ENCODE measurements at places on chromosomes 2 and 18.

GRCh38 chr18:63149302-63149587 is 170.3 kb downstream of the BCL2 start:
- DNase-seq, result no peak

GRCh38 chr18:22604390-22604985 is 186.8 kb upstream of the CTAGE1 start:
- no peak for DNase-seq

DNA sequence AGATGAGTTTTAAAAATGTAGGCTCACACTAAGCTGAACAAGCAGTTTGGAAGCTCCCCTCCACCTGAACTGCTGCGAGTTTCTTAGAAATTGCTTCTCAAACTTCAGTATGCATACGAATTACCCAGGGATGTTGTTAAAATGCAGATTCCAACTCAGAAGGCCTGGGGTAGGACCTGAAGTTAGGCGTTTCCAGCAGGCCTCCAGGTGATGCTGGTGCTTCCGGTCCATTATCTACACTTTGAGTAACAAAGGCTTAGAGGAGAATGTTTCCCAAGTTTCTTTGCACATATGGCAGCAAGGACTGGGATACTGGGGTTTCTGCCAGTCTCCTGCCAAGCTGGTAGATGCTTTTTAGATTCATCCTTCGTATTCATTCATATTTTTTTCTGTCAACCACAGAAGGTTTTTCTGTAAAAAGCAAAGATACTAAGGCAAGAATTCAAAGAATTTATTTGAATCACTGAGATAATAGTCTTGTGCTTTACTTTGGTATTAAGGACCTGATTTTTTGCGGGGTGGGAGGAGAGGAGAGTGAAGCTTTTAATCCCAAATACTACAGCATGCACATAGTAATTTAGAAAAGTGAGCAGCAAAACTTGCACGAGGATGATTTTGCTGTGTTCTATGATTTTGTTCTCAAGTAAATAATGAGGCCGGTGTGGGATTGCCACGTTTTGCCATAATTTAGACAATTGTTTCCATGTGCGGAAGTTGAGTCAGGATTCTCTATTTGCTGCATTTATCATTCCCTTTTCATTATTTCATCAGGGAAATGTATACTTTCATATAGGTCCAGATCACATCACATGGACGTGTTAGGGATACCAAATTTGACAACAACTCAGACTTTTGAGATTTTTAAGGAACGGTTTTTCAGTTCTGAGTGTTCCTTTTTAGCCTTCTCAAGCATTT is 137.6 kb upstream of the SPATS2L start:
- DNase-seq, result no peak

GRCh38 chr2:130319536-130319935 is 23.2 kb upstream of the IMP4 start:
- DNase-seq, result no peak

DNA sequence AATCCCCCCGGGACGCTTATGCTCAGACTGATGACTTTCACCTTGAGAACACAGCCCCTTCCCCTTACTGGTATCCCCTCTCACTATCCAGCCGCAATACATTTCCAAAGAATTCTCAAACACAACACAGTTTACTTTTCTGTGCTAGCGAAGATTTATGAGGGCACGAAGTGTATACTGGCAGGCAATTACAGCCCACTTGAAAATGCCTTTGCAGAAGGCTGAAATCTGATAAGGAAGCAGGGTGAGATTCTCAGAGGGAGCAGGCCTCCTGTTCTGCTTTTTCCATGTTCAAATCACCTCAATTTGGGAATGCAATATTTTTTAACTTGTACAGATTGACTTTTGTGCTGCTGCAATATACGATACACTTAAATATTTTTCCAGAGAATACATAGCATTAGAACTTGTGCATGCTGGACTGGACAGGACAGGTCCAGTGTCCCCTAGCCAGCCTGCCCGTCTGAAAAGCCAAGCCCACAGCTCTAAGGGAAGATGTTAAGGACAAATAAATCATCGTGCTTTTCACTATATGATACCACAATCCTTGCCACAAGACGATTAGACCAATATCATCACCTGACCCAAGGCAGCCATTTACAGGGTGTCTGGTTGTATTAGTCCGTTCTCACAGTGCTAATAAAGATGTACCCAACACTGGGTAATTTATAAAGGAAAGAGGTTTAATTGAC is 262.1 kb downstream of the EPHA4 start:
- no peak for DNase-seq

DNA sequence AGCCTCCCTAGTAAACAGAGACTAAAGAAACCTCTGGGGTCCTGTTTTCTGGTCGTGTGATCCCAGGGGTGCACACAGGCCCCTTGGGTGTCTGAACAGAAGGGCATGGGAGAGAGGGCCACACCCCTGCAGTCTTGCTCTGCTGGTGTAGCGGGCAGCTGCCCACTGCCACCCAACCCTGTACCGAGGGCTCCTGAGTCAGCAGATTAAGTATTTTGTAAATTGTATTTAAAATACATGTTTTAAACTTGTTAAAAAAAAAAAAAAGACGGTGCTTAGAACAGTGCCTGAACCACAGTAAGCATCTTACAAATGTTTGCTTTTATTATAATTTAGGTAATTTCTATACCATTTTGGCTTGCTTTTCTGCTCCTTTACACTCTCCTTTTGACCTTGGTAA is 113.7 kb downstream of the TANC1 start:
- DNase-seq, result no peak

GRCh38 chr18:13313006-13313686 is 94.6 kb downstream of the LDLRAD4 start:
- DNase-seq, result no peak

- DNase-seq, result no peak
Measured at GRCh38 chr2:72111061-72111460, 36.6 kb downstream of the CYP26B1 start.
